ENCODE measurements at places on chromosomes 1 and 21. TPM values are rescaled to one million over a fixed set of nuclear protein-coding genes. Genes with fewer than 3 reads are reported as not detected.

Gene AADACL3
- total RNA-seq, result not detected

- H3K36me3 ChIP-seq, result no peaks in the 10 kb centered on the region
- H3K4me3 ChIP-seq, result peak overlapping the region; percentile 43
- H3K4me1 ChIP-seq, result peaks cover 5% of the 10 kb centered on the region
- no peak overlapping the region for H3K27ac ChIP-seq
- peaks cover 69% of the 10 kb centered on the region for H3K27me3 ChIP-seq
These were observed 543 bp upstream of the EPHB2 start for GRCh38 chr1:22709891-22710700.

- DNase-seq, result peak; percentile 43
- H3K4me3 ChIP-seq, result peak overlapping the region; percentile 42
- no peaks in the 10 kb centered on the region for H3K27me3 ChIP-seq
- peaks cover 4% of the 10 kb centered on the region for H3K36me3 ChIP-seq
These were observed 15.6 kb upstream of the TTLL10 start for GRCh38 chr1:1157914-1158710.

Gene NAV1
- 1.3 TPM for total RNA-seq

DNA sequence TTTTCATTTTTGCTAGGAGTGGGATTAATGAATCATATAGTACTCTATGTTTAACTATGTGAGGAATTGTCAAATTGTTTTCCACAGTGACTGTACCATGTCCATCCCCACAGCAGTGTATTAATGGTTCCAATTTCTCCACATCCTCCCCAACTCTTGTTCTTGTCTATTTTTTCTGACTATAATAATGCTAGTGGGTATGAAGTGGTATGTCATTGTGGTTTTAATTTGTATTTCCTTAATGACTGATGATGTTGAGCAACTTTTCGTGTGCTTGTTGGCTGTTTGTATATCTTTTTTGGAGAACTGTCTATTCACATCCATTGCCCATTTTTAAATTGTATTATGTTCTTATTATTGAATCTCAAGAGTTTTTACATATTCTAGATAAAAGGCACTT is 10.0 kb upstream of the KPRP start:
- no peak overlapping the region for H3K4me3 ChIP-seq
- H3K27ac ChIP-seq, result no peak overlapping the region
- H3K4me1 ChIP-seq, result no peaks in the 10 kb centered on the region
- H3K36me3 ChIP-seq, result no peaks in the 10 kb centered on the region
- DNase-seq, result no peak

DNA sequence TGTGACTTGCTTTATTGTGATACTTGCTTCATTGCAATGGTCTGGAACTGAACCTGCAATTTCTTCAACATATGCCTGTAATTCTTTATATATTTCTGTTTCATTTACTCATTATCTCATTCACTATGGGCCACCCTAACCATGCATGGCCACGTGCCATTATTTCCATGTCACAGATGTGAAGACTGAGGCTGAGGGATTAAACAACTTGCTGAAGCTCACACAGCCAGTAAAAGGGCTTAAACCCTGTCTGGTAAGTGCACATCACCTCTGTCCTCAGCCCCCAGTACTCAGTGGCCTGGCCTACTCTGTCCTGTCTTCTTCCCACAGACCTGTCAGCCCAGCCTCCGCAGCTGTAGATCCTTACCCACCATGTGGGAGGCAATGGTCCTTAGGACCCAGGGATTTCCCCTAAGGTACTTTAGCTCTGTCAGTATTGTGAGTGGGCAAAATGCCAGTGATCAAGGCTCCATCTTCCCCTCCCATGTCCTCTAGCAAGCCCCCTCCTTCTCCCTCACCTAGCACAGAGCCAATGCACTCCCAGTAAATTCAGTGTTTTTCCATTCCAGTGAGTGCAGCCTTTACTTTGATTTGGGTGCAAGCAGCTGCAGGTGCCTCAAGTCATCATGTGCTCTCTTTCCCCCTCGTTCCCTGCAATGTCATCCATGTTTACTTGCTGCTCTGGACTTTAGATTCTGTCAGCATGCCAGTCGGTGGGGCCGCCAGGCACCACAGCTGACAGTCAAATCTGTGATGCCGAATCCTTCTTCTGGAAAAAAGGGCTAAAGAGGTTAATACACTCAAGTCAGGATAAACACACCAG is 228.2 kb upstream of the PROX1 start:
- peaks cover 7% of the 10 kb centered on the region for H3K4me1 ChIP-seq
- no peak for DNase-seq

- no peaks in the 10 kb centered on the region for H3K36me3 ChIP-seq
- DNase-seq, result no peak
- H3K4me3 ChIP-seq, result no peak overlapping the region
- H3K27ac ChIP-seq, result no peak overlapping the region
- peaks cover 5% of the 10 kb centered on the region for H3K4me1 ChIP-seq
- H3K27me3 ChIP-seq, result peaks cover 13% of the 10 kb centered on the region
These were observed 13.0 kb downstream of the RIMS3 start for GRCh38 chr1:40652468-40652867.

DNA sequence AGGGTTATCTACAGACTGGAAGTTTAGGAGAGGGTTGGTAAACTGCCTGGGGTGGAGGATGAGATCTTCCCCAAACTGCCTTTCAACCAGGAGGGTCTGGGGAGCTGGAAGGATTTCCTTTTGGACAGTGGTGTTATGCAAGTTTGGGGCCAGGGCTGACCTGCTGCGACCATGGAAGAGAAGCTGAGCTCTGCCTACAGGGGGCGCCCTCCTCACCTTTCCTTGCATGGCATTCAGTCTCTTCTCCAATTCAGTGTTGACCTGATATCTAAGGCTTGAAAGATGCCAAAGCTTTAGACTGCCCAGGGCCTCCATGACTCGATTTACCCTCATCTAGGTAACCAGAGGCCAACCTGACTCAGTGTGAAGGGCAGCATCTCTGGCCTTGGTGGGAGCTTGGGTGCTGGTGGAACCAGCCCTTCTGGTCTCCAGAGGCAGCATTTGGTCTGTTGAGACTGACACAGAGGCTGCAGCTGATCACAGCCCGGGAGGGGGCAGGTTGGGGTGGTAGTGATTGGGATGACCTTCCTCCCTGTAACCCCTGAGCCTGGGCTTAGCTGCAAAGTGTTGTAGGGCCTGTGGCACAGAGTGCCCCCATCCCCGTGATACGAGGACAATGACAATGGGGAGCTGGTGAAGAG is 170.0 kb downstream of the GRIK3 start:
- no peak overlapping the region for H3K4me3 ChIP-seq
- H3K36me3 ChIP-seq, result no peaks in the 10 kb centered on the region
- DNase-seq, result peak; percentile 10
- no peaks in the 10 kb centered on the region for H3K4me1 ChIP-seq

- H3K27ac ChIP-seq, result no peak overlapping the region
- no peaks in the 10 kb centered on the region for H3K4me1 ChIP-seq
- no peaks in the 10 kb centered on the region for H3K36me3 ChIP-seq
- no peaks in the 10 kb centered on the region for H3K27me3 ChIP-seq
- H3K4me3 ChIP-seq, result no peak overlapping the region
These were observed 111.6 kb upstream of the GADD45A start for GRCh38 chr1:67573311-67573872.

Gene RBM11
- 3.8 TPM for total RNA-seq

Gene ALPL
- not detected for total RNA-seq

DNA sequence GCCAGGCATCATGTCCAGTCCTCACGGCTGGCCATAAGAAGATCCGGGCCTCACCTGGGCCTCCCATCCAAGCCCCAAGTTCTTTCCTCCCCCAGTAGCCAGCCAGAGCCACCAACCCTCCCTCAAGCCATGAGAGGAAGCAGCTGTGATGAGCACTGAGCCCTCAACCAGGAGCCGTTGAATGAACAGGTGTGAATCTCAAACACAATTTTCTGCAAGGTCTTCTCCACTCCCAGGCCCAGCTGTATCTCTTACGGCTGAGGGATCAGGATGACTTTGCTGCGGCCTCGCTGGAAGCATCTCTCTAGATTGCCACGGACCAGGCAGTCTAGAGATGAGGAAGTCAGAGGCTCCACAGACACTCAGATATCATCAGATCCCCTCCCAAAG is 9.8 kb upstream of the CLDN14 start:
- H3K36me3 ChIP-seq, result no peaks in the 10 kb centered on the region
- no peak overlapping the region for H3K27ac ChIP-seq
- DNase-seq, result no peak

Gene TLCD4
- 0.60 TPM for total RNA-seq

Gene ZNF648
- total RNA-seq, result not detected

Gene ZDHHC18
- total RNA-seq, result 48.5 TPM

- no peak overlapping the region for H3K27ac ChIP-seq
- H3K4me1 ChIP-seq, result no peaks in the 10 kb centered on the region
- no peaks in the 10 kb centered on the region for H3K27me3 ChIP-seq
- H3K4me3 ChIP-seq, result no peak overlapping the region
- no peak for DNase-seq
These were observed 371.9 kb downstream of the TTLL7 start for GRCh38 chr1:83627045-83627444.

GRCh38 chr1:36802018-36802417 is 232.3 kb downstream of the GRIK3 start:
- no peak overlapping the region for H3K27ac ChIP-seq
- H3K4me1 ChIP-seq, result no peaks in the 10 kb centered on the region
- no peak overlapping the region for H3K4me3 ChIP-seq
- H3K36me3 ChIP-seq, result no peaks in the 10 kb centered on the region
- DNase-seq, result no peak

GRCh38 chr1:115564201-115564600 is 77.6 kb upstream of the VANGL1 start:
- DNase-seq, result no peak
- H3K4me3 ChIP-seq, result no peak overlapping the region
- no peaks in the 10 kb centered on the region for H3K4me1 ChIP-seq
- peaks cover 44% of the 10 kb centered on the region for H3K27me3 ChIP-seq
- no peak overlapping the region for H3K27ac ChIP-seq
- peaks cover 1% of the 10 kb centered on the region for H3K36me3 ChIP-seq

Gene NID1
- total RNA-seq, result 0.10 TPM

- H3K27ac ChIP-seq, result no peak overlapping the region
- no peaks in the 10 kb centered on the region for H3K36me3 ChIP-seq
- H3K27me3 ChIP-seq, result peaks cover 25% of the 10 kb centered on the region
- H3K4me1 ChIP-seq, result no peaks in the 10 kb centered on the region
- no peak overlapping the region for H3K4me3 ChIP-seq
- DNase-seq, result no peak
These were observed 7.7 kb downstream of the C1orf226 start for GRCh38 chr1:162389021-162389818.

GRCh38 chr1:191528275-191528674 is 630.0 kb upstream of the RGS18 start:
- no peaks in the 10 kb centered on the region for H3K4me1 ChIP-seq
- no peaks in the 10 kb centered on the region for H3K36me3 ChIP-seq
- DNase-seq, result no peak
- H3K27ac ChIP-seq, result no peak overlapping the region
- H3K4me3 ChIP-seq, result no peak overlapping the region

DNA sequence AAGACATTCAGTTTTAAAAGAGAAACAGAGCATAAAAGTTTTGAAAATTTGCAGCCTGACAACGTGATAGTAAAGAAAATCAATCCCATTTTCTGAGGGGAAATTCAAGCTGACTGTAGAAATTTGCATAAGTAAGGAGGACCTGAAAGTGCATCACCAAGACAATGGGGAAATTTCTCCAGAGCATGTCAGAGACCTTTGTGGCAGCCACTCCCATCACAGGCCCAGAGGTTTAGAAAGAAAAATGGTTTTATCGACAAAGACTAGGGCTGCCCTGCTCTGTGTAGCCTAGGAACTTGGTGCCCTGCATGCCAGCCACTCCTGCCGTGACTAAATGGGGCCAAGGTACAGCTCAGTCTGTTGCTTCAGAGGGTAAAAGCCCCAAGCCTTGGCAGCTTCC is 1640.2 kb upstream of the PRMT6 start:
- H3K27me3 ChIP-seq, result no peaks in the 10 kb centered on the region
- H3K36me3 ChIP-seq, result no peaks in the 10 kb centered on the region
- H3K27ac ChIP-seq, result no peak overlapping the region

- no peak overlapping the region for H3K4me3 ChIP-seq
- peaks cover 15% of the 10 kb centered on the region for H3K27me3 ChIP-seq
- no peak overlapping the region for H3K27ac ChIP-seq
- no peak for DNase-seq
These were observed 40.9 kb upstream of the CCDC27 start for GRCh38 chr1:3711381-3711779.

DNA sequence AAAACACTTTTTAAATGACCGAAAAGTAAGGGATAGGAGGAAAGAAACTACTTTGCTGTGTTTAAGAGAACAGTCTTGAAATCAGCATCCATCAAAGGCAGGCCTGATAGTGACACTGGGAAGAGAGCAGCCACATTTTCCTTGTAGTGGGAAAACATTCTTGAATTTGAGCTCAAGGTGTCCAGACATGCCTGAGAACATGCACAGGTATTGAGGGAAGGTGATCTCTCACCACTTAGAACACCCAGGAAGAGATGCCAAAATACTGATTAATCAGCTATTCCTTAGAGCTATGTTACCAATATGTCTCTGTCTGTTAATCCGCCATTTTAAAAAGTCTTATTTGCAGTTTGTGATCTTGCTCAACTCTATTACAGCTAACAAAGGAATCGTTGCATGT is 25.9 kb downstream of the IL12RB2 start:
- H3K4me1 ChIP-seq, result peaks cover 58% of the 10 kb centered on the region
- H3K27me3 ChIP-seq, result no peaks in the 10 kb centered on the region
- peak overlapping the region; percentile 90 for H3K27ac ChIP-seq
- peaks cover 74% of the 10 kb centered on the region for H3K36me3 ChIP-seq
- peak overlapping the region; percentile 44 for H3K4me3 ChIP-seq

- no peak overlapping the region for H3K4me3 ChIP-seq
- no peak for DNase-seq
- no peaks in the 10 kb centered on the region for H3K36me3 ChIP-seq
- H3K27me3 ChIP-seq, result peaks cover 66% of the 10 kb centered on the region
These were observed 20.9 kb upstream of the TACSTD2 start for GRCh38 chr1:58597996-58598395.

DNA sequence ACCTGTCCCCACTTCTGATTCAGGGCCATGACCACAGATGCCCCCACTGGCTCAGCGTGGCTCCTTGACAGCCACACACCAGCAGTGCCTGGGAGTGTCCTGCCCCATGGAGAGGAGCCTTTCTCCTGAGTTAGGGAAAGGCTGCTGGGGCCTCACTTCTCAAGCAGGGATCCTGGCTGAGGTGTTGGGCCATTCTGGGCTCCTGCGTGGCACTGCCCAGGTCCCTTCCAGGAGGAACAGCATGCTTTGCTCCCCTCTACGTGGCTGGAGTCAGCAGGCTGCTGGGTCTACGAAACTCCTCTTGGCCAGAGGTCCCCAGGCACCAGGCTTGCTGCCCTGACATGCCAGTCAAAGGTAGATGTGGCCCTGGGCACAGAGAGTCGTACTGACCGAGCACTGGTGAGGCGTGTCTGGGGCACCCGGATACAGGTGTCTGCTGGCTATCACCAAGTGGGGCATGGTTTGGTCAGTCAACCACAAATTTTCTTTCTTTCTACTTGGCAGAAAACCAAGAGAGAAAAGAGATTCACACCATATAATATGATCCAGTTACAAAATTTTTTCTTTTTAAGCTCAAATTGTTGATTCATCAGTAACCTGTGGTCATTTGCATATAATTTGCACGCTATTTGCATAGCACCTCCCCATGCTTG is 4.1 kb downstream of the ADORA1 start:
- peaks cover 25% of the 10 kb centered on the region for H3K27me3 ChIP-seq
- no peak for DNase-seq
- no peaks in the 10 kb centered on the region for H3K36me3 ChIP-seq
- peaks cover 4% of the 10 kb centered on the region for H3K4me1 ChIP-seq
- H3K27ac ChIP-seq, result no peak overlapping the region

Gene NUDT17
- total RNA-seq, result 3.6 TPM

Data from activated naive CD8-positive, alpha-beta T cell treated with anti-CD3 and anti-CD28 coated beads for 36 hours (primary cell).